ENCODE measurements at places on chromosomes 16 and 17.

DNA sequence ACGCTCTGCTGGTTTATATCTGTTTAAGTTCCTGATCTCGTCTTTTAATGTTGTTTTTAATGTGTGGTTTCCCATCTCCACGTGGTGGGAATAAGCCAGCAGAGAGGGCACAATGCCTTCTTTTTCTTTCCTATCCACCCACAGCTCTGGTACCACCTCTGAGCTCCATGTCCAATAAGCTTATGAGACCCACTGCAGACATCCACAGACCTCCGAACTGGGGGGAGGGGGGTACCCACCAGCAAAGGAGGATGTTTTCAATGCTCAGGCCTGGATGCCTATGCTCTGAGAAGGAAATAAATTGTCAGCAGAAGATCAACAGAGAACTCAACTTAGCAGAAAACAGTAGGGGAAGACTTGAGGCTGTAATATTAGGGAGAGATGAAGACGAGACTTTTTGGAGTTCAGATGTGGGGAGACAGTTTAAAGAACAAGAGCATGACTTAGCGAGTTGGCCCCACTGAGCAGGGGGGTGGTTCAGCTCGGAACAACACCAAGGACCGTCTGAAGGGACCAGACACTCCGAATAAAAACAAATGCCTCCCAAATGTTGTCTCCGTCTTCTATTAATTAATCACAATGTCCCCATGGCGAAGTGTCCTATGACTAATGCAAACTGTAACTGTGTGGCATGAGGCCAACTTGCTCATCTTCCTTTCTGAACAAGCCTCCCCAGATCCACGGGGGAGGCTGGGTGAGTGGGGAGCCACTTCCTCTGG lies 62.7 kb downstream of the GAS7 start:
- DNase-seq, result no peak

- DNase-seq, result no peak
These were observed 7.5 kb downstream of the MEAK7 start for GRCh38 chr16:84496991-84497390.

DNA sequence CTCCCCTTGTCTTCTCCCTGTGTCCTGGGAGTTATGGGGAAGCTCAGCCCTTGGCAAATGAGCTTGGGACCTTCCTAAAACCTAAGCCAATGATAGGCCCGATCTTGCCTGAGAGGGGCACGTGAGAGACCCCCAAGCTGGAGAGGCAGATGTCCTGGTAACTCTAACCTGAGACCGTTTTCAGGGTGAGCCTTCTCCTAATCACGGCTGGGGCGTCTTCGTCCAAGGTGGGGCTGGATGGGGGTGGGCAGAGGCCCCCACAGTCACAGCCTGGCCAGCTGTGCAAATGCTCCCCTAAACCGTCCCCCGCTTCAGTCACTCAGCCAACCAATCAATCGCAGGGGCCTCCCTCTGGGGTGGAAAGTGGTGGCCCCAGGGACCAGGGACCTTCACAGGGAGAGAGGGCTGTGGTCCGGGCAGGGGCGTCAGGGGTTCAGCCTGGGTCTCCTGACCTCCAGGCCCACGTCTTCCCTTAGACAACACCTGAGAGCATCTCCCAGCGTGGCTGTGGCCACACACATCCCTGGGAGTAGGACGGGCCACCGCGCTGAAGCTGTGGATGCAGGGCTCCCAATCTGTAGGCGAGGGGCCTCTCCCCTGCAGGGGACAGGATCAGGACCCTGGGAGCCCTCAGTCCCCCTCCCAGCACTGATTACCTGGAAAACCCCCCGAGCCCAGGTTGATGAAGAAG lies 30.6 kb downstream of the ACTG1 start:
- no peak for DNase-seq

- DNase-seq, result no peak
These were observed 9.7 kb downstream of the RHBDF2 start for GRCh38 chr17:76491271-76492122.

GRCh38 chr16:81905277-81905676 lies 106.0 kb downstream of the SDR42E1 start:
- DNase-seq, result no peak

Data from esophagus squamous epithelium (tissue), 5 donors.